Activated CD4-positive, CD25-positive, alpha-beta regulatory T cell (primary cell): ENCODE measurements at places on chromosomes 3 and 15.

DNA sequence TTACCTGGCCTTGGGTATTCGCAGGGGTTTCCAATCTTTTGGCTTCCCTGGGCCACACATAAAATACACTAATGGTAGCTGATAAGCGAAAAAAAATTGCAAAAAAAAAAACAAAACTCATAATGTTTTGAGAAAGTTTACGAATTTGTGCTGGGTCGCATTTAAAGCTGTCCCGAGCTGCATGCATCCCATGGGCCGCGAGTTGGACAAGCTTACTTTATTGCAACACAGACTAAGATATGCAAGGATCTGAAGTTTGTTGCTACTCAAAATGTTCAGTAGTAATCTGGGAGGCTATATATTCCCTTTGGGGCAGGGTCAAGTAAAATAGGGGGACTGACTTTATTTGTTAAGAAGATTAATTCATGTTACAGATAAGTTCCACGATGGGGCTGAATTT is 247.9 kb downstream of the CD47 start:
- no peak for DNase-seq

GRCh38 chr15:57509126-57509525 is 82.6 kb upstream of the MYZAP start:
- no peak for DNase-seq

DNA sequence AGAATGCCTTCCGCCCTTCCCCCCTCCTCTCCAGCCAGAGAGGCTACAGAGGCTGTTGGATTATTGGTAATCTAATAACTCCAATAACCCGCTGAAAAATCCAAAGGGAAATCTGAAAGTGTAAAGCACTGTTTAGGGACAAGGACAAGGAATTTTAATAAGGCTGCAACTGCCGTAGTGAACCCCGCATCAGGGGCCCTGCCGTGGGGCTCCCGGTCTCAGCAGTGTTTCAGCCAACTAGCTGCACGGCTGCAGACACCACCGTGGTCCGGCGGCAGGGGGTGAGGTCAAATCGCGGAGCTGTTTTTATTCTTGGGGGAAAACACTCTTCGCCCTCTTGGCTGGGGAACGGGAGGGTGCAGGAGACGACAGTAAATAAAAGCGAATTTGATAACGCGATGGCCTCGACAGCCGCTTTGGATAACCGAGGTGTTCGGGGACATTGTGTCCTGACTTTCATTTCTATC is 6.1 kb downstream of the BCL6 start:
- no peak for DNase-seq

- DNase-seq = no peak
Observed at GRCh38 chr3:194514626-194515025, 27.8 kb upstream of the ATP13A3 start.

DNA sequence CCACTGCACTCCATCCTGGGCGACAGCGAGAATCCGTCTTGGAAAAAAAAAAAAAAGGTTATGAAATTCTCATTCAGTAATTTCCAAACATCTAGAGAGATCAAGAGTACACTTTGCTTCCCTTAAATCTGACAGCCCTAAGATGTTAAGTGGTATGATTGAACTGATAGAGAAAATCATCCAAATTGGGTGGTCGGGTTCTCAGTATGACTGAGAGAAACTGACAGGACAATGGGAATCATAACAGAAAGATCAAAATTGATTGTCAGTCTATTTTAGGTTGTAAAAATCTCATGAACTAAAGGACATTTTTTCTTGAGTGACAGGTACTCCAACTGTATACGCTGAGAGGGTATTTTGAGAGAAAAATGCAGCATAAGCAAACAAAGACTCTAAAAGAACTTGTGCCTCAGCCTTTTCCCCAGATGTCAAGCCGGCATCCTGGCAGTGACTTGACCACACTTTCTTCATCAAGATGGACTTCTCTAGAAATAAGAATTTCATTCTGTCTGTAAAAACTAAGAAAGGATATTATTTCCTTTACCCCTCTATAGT is 65.8 kb downstream of the MYO5A start:
- DNase-seq = no peak

DNA sequence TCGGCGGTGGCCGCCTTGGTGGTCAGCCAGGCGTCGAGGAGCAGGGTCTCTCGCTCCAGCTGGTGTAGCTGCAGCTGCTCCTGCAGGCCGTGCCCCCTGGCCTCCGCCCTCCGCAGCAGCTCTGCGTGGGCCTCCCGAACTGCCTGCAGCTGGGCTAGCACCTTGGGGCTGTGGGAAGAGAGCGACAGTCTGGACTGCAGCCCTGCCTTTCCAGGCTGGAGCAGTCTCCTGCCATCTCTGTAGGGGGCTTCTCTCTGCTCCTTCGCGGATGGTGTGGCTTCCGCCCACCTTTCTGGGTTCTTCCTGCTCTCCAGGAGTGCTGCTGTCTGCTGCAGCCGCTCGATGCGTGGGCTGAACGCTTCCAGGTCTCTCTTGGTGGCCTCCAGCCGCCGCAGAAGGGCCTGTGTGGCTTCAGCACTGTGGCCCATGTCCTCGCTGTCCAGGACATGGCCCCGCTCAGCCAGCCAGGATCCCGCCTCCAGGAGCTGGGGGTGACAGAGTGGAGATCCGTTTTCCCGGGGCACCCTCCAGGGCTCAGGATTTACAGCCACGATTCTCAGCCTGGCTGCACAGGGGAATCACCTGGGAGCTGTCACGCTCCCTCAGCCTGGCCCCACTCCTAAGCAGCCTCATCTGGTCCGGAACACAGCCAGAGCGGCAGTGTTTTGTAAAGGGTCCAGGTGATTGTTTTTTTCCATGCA is 16.8 kb downstream of the PLA2G4B start:
- no peak for DNase-seq

- peak; percentile 5 for DNase-seq
Observed at GRCh38 chr15:88450125-88450798, 16.9 kb downstream of the MRPL46 start.

- DNase-seq = no peak
Observed at GRCh38 chr3:185537369-185537970, 14.9 kb downstream of the LIPH start.

GRCh38 chr3:27216955-27217552 is 152.1 kb downstream of the NEK10 start:
- no peak for DNase-seq

DNA sequence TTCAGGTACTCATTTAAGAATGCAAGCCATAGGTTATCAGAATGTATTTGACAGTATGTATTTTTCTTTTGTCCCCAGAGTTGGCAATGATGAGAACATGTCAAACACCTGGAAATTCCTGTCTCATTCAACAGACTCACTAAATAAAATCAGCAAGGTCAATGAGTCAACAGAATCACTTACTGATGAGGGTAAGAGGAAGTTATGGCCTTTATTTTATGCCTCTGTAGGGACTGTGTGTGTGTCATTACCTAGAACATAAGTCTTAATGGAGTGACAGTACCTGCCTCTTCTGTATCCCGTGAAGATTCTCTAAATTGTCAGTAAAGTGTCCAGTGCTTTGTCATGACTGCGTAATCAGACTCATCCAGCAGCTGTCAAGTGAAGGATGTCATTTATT is 77.5 kb downstream of the KLHL25 start:
- no peak for DNase-seq

DNA sequence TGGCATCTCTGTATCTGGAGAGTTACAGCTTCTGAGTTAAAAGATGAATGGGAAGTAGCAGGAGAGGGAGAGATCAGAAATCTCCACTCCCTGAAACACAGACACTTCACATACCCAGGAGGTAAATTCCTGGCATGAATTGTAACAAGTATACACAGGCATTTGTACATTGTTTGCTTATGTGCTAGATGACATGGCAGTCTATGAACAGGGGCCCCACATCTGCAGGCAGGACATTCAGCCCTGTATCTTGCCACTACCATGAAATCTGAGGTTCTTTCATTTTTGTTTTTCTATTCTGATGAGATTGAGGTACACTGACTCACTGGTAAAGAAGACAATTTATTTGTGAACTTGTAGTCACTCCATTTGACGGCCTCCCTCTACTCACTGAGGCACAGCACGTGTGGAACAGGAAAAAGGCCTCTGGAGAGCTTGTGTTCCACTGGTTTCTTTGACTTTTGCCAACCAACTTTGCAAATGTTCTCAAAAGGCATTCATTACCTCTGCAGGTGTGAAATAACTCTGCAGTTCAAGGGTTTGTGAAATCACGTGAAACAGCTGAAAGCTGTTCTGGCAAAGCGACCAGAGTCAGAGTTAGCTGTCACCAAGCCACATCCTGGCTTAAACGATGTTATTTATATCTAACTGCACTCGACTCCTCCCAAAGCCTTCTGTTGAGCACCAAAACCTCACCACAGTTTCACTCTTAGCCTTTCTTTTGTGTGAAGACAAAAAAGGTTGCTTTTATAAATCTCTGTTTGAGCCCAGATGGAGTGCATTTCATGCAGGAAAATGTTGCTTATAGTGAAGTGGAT is 401.3 kb upstream of the CFAP20DC start:
- peak; percentile 18 for DNase-seq

DNA sequence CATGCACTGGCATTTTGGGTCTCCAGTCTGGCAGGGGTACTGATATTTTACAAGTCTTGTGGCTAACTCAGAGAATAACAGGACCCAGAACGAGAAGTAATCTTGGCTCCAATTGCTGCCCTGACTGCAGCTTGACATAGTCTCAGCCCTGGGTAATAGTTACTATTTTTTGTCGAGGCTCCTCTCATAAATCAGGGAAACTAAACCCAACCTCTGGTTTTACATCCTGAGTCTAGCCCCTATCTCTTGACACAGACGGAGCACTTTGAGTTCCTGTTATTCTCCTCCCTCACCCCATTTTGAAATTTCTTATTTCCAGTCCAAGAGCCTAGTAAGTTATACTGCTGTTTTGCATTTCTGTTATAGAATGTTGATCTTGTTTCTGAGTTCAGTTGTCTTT is 276.1 kb upstream of the GOLIM4 start:
- DNase-seq = no peak

- DNase-seq = no peak
Observed at GRCh38 chr3:42188376-42188775, 77.6 kb downstream of the CCK start.

DNA sequence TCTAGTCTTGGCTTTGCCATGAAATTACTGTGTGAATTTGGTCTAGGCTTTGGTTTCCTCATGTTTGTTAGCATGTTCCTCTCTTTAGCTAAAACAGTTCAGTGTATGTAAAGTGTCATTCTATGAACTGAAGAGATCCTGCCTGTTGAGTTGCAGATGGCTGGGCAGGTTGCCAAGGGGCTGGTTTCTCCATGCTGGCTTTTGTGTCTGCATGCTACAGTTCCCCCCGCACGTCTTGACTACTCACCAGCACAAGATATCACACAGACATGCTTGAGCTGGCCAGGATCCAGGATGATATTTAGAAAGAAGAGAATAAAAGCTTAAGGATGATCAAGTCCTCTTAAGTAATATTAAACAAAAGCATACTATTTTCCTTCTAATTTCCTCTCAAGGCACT is 90.2 kb downstream of the CERS3 start:
- DNase-seq = no peak

DNA sequence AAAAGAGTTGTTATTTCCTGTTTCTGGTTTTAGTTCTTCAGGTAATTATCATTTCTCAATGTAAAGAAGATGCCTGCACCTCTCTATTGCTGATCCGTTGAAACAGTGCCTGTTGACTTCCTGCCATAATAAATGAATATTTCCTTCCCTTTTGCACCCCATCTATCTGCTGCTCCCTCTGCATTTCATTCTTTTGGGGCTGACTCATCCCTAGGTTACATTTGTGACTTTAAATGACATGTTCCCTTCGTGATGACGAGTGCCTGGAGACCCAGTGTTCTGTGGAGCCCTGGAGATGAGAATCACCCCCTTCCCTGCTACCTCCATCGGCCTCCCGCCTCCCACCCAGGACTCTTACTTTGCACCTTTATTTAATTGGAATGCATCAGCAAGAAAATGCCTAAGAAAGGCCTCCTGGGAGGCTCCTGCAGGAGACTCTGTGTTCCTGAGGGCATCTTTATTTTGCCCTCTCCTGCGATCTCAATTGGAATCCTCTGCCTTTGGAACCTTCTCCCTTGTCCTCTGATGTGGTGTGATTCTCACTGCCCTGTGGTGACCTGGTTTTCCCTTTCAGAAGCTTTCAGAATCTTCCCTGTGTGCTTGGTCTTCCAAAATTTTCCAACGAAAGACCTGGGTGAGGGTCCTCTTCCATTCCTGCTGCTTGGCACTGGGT is 13.7 kb downstream of the LRRK1 start:
- DNase-seq = no peak

DNA sequence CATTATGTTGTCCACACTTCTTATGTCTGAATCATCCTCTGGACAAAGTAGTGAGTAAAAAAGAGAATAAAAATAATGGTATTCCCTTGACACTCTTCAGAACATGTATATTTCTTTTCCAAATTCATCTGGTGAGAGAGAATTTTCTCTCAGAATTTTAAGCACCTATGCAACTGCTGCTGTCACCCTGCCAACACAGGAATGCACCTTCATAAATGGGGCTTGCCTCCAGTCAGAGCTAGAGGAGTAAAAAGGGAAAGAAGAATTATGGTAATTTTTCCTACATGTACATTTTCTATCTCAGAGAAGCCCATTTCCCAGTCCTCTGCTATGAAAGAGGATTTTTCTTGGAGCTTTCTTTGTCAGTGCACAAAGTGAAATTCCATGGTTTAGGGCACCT is 92.2 kb upstream of the ALCAM start:
- no peak for DNase-seq

GRCh38 chr3:61152071-61152470 is 99.2 kb downstream of the FHIT start:
- no peak for DNase-seq

DNA sequence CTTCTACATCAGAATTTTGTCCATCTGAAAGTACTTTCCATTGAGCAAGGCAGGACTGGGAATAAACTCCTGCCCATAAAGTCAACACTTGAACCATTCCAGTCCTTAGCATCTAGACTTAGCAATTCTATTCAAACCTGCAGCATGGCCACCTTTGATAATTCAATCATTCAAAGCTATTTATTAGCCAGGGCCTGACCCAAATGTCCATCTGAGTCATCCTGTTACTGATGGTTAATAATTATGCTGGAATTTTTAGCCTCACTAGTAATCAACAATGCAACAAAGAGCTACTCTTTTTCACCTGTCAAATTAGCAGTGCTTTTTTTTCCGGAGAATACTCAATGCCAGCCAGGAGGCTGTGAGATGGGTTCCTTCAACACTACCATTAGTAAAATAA is 72.7 kb upstream of the SNRK start:
- DNase-seq = no peak

- DNase-seq = no peak
Observed at GRCh38 chr3:48180531-48181253, 7.5 kb downstream of the CDC25A start.

DNA sequence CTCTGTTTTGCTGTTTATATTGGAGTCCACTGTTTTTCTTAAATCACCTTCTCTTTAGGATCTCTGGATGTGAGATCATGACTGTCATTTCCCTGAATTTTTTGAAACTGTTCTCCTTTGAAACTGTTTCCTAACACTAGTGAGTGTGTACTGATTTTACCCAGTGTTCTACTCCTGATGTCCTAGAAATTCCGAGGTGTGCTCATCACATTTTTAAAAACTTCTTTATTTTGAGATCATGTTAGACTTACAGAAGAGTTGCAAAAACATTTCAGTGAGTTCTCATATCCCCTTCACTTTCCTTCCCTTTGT is 292.6 kb downstream of the NFKBIZ start:
- no peak for DNase-seq
